ENCODE measurements at places on chromosomes 7 and 10.

GRCh38 chr10:23656735-23657134, 217.9 kb downstream of the OTUD1 start:
- DNase-seq, result no peak

- DNase-seq, result no peak
Measured at GRCh38 chr7:155295511-155295910, 2.2 kb upstream of the INSIG1 start.

GRCh38 chr7:97012365-97013133, 7.2 kb downstream of the DLX6 start:
- no peak for DNase-seq

DNA sequence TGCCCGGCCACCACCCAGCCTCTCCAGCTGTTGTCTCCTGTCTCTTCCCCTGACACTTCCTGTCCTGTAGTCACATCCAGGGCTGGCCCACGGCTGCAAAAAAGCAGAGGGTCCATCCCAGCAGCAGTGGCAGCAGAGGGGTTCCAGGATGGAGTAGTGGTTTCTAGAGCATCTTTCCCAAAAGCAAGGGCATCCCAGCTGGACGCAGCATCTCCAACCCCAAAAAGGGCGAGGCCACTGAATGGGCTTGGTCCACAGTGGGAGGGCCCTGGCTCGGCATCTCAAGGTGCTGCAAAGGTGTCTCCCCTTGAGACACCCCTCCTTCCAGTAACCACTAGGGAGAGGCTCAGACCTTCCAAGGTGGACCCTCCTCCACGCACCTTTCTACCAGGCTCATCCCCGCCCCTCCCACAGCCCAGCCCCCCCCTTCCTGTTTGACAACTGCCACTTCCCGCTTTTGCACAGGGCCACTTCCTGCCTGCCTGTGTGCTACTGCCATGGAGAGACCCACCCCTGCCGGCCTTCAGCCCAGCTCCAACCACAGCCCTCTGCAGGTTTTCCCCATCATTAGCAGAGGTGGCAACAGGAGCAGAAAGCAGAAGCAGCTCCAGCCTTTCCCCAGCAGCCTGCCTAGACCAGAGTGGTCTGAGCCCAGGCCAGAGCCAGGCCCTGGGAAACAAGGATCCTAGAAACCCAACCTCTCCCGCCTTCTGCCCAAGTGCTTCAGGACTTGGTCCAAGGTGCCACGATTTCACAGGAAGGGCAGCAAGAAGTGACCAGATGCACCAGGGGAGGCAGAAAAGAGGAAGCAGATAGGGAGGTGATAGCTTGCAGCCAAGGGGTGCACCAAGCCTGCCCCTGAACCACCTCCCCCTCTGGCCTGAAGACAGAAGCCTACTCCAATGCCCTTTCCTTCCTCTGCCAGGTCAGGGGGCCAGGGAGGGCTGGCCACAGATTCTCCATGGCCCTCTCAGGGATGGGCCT, 8.6 kb downstream of the CAMK2G start:
- no peak for DNase-seq

DNA sequence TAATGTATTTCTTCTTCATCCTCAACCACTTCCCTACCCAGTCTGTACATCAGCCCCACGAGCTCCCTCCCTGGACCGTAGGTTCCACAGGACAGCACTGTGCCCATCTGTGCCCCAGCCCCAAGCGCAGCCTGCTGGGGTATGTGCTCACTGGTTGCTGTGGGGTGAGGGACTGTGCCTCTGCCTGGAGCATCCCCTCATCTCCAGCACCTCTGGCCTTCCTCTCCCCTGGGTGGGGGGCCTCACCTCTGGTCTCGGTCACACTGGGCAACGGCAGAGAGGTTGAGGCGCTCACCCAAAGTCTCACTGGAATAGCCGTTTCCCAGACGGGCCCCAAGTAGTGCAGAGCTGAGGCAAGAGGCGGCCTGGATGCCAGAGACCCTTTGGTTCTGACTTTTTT, 1.5 kb upstream of the PRKAR1B start:
- no peak for DNase-seq

DNA sequence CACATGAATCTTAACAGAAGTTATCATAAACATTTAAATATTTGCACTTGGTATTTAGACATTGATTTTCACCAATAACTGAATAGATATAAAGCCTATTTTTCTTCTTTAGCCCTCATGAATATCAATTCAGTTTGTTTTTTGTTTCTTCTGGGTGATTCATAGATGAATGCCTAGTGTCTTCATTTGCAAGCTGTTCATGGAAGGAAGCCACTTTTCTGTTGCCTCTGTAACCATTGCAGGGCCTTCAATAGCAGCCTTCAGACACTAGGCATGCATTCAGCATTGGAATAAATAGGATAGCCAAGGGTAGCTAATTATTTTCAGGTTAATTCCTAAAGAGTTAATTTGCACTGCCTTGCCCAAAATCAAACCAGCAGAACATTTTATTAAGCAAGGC, 375.3 kb downstream of the DPP6 start:
- no peak for DNase-seq

- DNase-seq, result no peak
Measured at GRCh38 chr7:33831389-33832141, 73.8 kb upstream of the BMPER start.

DNA sequence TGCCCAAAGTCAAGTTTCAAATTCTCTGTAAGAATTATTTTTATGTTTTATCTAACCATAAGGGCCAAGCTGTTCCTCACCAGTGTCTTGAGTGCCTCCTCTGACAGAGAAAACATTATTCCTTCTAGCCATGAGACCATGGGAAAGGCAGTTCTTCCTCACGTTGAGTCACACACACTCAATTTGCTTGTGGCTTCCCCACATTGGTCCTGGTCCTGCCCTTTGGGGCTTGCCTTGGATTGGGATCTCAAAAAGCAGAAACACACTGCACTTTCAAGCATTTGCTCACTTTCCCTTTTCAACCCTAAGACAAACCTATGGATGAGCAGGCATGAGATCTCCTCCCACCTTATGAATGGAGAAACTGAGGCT, 248.3 kb upstream of the IGFBP3 start:
- DNase-seq, result no peak

- DNase-seq, result no peak
Measured at GRCh38 chr10:61774031-61774430, 111.3 kb downstream of the CABCOCO1 start.

DNA sequence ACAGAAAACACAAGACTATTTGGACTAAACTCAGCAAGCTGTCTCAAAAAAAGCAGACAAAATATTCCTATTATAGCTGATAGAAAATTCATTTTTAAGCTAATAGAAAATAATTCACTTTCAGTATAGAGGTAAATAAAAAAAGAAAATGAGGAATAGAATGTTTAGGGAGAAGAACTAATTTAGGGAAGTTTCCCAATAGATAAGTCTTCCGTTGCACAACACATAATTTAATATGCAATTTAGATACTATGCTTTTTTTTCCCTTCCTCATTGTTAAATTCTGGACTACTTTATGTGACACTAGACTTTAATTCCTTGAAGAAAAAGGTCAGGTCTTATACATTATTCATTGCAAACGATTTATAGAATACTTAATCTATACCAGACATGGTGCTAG, 10.3 kb downstream of the PNPLA8 start:
- no peak for DNase-seq
